A549 (cell line): ENCODE measurements at places on chromosomes 16 and 17.

DNA sequence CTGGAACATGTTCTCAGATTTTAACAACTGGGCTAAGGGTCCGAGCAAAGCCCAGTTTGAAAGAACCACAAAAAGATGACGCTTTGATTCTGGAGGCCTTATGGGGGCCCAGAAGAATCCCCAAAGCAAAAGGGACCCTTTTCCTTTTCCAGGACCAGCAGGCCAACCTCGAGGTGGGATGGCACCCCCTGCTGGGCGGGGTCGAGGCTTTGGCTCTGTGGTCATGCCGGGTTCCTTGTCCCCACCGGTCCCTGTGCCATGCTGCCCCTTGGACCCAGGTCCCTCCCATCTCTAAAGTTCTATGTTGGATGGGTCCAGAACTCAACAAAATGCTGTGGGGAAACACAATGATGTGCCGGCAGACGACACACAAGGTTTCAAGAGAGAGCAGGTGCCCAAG is 30.9 kb downstream of the TMEM204 start:
- no peak for DNase-seq

DNA sequence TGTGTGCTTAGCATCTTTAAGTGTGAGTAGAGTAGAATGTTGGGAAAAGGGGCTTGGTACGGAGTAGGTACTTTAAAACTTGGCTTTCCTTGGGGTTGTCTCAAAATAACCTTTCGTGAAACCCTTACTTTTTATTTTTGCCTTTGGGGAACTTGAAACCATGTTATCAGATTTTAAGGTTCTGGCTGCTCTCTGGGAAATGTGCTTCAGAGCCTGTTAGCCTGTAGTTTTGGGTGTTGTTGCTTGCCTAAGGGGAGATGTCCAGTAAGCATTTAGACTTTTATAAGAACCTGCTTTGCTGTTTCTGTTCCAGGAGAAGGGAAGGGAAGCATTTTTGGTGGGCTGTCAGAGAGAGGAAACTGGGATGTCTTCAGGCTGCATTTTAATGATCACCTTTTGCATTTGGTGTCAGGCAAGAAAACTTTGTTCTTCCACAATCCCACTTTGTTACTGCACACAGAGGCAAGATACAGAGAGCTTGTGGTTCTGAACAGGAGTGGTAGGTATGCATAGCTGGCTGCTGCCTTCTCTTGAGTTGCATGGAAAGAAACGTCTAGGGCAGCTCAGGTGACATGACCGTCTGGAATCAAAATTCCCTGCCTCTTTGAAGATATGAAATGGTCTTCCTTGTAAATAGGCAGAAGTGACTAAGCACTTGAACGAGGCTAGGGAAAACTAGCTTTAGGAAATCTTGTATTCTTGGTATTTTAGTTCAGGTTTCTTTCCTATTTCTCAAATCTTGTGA is 1.7 kb downstream of the RABEP1 start:
- no peak for DNase-seq

- DNase-seq: no peak
These were observed 51.4 kb downstream of the HS3ST3A1 start for GRCh38 chr17:13550291-13550690.

GRCh38 chr17:58313815-58314705 is 14.5 kb downstream of the TSPOAP1 start:
- DNase-seq: no peak

GRCh38 chr17:50221864-50222545 is 20.6 kb upstream of the COL1A1 start:
- no peak for DNase-seq

DNA sequence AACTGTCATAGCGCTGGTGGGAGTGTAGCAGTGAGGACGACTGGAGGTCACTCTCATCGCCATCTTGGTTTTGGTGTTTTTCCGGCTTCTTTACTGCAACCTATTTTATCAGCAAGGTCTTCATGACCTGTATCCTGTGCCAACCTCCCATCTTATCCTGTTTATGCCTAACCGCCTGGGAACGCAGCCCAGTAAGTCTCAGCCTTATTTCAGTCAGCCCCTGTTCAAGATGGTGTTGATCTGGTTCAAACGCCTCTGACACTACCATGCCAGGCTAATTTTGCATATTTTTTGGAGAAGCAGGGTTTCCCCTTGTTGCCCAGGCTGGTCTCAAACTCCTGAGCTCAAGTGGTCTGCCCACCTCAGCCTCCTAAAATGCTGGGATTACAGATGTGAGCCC is 179.8 kb upstream of the HSBP1 start:
- DNase-seq: no peak

GRCh38 chr16:56732366-56732765 is 2.4 kb downstream of the NUP93 start:
- DNase-seq: no peak

DNA sequence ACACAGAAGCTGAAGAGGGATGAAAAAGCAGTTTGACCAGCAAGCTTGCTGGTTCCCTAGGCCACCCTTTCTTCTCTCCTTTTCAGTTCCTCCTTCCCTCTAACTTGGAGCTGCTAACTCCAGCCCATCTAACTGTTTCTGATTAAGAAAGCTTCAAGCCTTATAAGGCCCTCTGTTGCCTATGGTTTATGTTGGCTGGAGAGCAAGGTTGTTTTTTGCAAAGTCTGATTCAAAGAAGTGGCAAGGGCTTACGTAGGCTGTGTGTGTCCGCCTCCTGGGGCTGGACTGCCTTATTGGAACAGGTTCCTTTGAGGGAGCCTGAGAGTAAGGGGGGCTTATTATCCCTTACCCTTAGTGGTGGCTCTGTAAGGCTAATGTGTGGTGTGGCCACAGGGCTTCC is 7.1 kb downstream of the AKAP1 start:
- DNase-seq: no peak

- no peak for DNase-seq
These were observed 29.9 kb upstream of the LHX1 start for GRCh38 chr17:36907407-36907806.

DNA sequence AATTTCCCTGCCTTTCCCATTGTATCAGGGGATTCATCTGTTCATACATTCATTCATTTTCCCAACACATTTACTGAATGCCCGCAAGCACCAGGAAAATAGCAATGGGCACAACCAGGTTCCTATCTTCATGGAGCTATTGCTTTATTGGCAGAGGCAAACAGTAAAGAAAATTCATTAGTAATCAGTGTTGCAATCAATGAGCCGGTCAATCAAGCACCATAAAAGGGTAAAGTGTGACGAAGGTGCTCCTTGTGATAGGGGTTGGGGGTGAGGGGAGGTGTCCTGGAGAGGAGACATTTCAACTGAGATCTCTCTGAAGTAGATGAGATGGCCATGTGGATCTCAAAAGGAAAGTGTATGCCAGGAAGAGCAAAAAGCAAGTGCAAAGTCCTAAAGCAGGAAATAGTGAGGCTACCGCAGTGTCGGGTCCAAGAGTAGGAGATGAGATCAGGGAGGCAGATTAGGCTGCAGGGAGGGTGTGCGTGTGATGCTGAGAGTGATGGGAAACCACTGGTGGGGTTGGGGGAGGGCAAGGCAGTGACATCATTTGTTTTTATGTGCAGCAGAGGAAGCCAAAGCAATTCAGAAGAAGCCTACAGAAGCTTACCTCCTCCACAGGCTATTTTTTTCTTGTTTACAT is 28.4 kb downstream of the CDH13 start:
- no peak for DNase-seq

GRCh38 chr17:74964988-74965622 is 7.5 kb downstream of the HID1 start:
- no peak for DNase-seq

GRCh38 chr17:69164206-69164605 is 22.5 kb upstream of the ABCA6 start:
- DNase-seq: no peak

DNA sequence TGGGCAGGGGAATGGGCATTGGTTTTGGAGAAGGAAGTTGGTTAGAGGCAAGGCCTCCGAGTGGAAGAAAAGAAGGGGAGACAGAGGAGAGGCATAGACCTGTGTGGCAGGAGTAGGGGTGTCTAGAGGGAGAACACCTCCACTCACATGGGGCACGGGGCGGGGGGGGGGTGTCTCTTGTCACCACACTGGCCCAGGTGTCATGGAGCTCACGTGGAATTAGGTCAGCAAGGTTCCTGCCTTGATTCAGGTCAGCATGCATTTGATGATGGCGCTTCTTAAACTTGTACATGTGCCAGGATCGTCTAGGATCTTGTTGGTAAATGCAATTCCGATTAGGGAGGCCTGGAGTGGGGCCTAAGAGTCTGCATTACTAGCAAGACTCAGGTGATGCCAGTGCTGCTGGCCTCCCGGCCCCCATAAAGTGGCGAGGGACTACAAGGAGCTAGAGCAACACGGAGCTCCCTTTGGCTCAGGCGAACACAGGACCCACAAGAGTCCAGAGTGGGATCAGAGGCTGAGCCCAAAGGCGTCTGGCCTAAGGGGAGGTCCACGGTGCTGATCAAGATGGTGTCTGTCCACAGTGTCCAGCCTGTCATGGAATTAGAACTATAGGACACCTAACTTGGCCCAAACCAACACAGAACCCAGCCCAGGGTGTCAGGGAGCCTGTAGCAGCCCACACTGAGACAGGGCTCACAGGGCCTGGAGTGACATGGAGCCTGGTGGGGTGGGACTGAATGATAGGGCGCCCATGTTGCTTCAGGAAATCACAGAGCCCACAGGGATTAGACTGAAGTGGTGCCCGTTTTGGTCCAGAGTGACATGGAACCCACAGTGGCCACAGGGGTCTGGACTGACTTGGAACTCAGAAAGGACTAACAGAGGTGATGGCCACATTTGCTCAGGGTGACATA is 16.7 kb downstream of the EPOP start:
- no peak for DNase-seq

- no peak for DNase-seq
These were observed 647 bp downstream of the VAC14 start for GRCh38 chr16:70800311-70800710.

DNA sequence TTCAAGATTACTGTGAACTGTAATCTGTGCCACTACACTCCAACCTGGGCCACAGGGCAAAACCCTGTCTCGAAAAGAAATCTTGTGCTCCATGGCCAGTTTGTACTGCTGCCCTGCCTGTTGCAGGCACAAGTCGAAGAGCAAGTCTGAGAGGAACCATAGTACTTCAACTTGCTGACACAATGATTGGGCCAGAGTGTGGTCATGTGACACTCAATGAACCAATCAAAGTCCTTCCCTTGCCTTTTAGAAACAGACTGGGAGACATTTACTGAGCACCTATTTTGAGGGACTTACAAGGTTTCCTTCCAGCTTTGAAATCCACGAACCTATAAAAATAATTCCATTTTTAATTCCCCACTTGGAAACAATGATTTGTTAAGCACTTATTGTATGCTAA is 39.8 kb upstream of the TMC5 start:
- no peak for DNase-seq

DNA sequence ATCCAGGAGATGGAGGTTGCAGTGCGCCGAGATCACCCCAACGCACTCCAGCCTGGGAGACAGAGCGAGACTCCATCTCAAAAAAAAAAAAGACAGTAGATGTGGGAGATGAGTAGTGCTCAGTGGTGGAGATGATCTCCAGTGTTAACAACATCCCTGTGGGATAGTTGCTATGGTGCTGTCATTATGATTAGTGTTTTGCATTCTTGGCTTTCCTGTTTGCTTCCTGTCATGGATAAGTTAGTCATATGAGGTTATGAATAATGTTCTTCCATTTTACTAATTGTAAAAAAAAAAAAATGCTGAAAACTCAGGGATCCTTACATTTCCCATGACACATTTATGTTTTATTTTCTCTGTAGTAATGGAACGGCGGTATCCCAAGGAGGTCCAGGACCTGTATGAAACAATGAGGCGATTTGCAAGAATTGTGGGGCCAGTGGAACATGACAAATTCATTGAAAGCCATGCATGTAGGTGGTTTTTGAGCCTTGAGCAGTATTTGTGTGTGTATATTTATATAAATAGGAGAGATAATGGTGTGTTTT is 24.5 kb upstream of the DUSP14 start:
- DNase-seq: no peak

DNA sequence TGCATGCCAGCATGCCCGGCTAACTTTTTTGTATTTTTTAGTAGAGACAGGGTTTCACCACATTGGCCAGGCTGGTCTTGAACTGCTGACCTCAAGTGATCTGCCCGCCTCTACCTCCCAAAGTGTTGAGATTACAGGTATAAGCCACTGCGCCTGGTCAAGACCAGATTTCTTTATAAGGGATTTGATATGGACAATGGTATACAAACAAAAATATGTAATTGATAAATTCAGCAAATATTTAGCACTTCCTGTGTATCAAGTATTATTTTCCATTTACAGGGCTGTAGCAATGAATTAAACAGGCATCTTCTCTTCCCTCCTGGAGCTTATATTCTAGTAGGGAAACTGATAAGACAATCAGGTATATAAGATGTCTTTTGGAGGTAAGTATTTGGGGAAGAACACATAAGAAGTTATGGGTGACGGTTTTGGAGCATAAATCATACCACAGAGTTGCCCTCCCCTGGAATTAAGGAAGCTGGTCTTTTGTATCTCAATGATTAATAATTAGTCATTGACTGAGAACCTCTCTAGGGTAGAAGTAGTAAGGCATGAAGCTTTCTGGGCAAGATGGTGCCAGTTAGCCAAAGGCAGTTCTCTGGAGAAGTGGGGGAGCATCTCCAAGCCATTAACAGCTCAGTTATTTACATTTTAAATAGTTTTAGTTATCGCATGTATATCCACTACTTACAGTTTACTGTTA is 35.8 kb downstream of the TANC2 start:
- no peak for DNase-seq

GRCh38 chr17:78038748-78039288 is 80.3 kb downstream of the TNRC6C start:
- no peak for DNase-seq

GRCh38 chr17:44794851-44795413 is 35.2 kb downstream of the GJC1 start:
- peak; percentile 84 for DNase-seq

DNA sequence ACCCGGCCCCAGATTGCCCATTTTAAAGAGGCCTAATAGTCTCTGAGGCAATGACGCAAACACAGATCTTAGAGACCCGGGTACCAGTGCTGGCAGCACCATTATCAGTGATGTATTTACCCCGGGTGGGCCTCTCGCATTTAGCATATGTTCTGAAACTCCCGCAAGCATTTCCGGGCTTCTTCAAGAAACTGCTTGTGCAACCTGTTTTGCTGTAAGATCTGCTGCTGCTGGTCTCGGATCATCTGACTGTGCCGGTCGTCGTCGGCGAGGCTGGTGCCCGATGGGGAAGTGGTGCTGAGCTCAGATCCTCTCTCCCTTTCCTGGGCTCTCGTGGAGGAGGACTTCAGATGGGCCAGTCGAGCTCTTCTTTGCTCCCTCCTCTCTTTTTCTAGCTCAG is 12.5 kb downstream of the CEP295NL start:
- no peak for DNase-seq
